ENCODE measurements at places on chromosomes 1 and 21.

GRCh38 chr1:88145752-88146151 lies 538.3 kb upstream of the PKN2 start:
- no peak for DNase-seq

GRCh38 chr1:155019377-155020245 lies 14.0 kb downstream of the DCST2 start:
- no peak for DNase-seq

GRCh38 chr1:182368903-182369302 lies 22.7 kb downstream of the GLUL start:
- no peak for DNase-seq

GRCh38 chr1:4462831-4463484 lies 191.5 kb upstream of the AJAP1 start:
- no peak for DNase-seq
